ENCODE measurements at places on chromosomes 2 and 18.

DNA sequence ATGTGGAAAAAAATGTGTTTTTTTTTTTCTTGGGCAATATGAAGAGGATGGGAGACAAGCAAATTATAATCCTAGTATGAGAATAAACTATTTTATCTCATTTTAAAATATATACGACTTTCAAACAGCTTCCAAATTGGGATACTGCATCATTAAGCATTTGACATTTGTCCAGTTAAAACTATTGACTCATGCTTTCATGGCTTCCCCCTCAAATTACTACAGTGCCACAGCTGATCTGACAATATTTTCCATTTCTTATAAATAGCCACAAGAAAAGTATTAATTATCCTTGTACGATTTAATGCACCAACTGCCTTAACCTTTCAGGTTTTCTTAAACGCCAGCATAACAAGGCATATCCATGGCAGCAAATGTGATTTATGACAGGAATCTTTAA, 1134.8 kb upstream of the ZEB2 start:
- DNase-seq = no peak

DNA sequence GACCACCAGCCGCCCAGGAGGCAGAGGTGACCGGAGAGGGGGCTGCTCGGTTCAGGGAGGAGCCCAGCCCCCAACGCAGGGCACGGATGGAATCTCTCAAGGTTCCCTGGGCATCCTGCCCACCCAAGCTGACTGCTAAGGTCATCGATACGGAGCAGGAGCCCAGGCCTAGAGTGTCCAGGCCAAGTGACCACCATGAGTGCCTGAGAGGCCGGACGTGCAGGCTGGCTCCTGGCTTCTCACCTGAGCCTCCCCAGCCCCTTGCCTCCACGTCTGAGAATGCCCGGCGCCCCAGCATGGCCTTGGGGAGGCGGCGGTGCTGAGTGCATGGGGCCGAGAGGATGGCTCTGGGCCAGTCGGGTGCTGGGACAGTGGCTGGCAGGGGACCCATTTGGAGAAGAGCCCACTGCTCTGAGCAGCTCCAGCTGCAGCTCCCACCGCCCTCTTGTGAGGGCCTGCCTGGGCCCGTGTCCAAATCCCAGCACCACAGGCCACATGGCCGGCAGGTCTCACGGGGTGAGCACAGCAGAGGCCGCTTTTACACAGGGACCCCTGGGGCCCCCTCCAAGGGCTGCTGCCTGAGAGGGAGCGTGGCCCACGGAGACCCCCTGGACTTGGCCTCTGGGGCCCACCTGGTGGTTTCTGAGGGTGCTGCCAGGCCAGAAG, 102.8 kb upstream of the CTDP1 start:
- DNase-seq = no peak

DNA sequence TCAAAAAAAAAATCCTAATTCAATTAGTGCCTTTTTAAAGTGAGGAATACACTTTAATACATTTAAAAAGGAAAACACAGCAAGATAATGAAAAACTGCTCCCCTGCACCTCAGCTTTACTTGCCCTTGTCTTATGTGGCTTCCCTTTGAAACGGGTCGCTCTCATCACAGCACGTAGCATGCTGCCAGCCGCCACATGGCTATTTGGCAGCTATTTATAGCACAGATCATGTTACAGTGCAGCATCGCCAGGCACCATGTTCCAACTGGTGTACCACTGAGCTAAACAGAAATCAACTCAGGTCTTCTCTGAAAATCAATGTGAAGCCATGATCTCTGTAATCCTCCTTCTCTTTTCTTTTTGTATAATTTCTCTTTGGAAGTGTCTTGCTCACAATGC, 65.1 kb downstream of the TMEM182 start:
- DNase-seq = no peak

DNA sequence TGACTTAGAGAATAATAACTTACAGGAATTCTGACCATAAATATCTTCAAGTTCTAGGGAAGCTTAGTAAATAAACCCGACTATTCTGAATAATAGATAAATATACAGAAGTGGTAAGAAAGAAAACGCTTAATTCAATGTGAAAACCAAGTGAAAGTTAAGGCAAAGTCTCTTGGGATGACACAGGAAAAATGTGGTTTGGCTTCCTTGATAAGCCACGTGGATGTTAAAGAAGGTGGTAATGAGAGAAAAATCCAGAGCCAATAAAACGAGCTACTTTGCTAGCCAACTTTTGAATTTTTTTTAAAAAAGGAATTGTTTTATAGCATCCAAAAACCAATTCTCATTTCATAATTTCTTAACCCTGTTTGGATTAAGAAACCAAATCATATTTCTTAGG, 166.2 kb upstream of the VRK2 start:
- no peak for DNase-seq

GRCh38 chr2:21003572-21004180, 40.2 kb downstream of the APOB start:
- DNase-seq = no peak

- no peak for DNase-seq
These were observed 6.7 kb downstream of the LMAN1 start for GRCh38 chr18:59352250-59352855.

DNA sequence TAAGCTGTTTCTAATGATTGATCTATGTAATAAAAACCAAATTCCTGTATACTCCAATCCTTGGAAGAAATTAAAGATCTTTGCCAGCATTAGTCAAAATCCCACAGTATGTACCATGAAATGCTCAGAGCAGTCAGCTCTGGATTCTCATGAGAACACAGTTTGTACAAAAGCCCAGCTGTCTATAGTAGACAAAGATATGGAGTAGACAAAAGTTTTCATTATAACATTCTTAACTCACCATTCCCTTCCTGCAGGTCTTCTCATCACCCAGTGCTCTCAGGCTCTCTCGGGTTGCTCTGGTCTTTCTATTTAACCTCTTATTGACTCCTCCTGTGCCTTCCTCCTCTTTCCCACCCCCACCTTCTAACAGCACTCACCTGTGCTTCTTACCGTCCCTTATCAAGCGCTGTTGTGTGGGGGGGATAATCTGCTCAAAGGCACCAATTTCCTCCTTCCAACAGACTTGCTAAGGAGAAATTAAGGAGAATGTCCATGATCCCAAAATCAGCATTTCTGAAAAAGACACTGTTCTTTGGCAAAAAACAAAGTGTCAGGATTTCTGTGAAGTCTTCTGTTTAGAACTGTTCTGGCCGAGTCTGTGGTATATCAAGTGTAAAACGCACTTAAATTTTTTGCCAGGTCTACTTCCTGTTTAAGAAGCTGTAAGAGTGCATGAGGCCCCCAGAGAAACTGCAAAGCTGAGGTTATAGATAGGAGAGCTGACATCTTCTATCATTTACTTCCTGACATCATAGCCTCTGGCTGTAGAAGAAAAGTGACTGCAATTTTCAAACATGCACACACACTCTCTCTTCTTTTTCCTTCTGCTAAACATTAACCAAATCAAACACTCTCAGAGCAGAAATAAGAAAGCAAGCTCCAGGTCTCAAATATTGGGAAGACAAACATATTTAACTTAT, 144.1 kb downstream of the EVA1A start:
- no peak for DNase-seq

DNA sequence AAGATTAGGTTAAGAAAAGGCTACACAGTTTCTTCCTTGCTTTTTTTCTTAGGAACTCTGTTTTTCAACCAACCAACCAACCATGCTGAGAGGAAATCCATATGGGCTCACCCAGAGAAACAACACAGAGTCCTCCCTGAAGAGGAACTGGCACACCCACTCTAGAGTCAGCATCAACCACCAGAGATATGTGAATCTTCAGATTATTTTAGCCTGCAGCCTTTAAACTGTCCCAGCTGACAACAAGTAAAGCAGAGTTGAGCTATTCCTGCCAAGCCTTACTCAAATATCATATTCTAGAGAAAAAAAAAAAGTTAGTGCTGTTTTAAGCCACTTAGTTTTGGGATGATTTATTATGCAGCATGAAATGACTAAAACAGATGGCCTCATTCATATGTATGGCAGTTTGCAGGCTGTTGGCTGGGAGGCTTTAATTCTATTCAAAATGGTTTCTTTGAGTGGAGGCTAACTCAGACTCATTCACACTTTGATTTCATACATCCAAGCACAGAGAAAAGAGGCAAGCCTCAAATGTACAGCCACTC, 1637.7 kb upstream of the LRRTM1 start:
- DNase-seq = no peak

GRCh38 chr2:217934321-217935131, 68.3 kb downstream of the TNS1 start:
- no peak for DNase-seq

- DNase-seq = no peak
These were observed 110.0 kb downstream of the ZNF516 start for GRCh38 chr18:76384861-76385680.

DNA sequence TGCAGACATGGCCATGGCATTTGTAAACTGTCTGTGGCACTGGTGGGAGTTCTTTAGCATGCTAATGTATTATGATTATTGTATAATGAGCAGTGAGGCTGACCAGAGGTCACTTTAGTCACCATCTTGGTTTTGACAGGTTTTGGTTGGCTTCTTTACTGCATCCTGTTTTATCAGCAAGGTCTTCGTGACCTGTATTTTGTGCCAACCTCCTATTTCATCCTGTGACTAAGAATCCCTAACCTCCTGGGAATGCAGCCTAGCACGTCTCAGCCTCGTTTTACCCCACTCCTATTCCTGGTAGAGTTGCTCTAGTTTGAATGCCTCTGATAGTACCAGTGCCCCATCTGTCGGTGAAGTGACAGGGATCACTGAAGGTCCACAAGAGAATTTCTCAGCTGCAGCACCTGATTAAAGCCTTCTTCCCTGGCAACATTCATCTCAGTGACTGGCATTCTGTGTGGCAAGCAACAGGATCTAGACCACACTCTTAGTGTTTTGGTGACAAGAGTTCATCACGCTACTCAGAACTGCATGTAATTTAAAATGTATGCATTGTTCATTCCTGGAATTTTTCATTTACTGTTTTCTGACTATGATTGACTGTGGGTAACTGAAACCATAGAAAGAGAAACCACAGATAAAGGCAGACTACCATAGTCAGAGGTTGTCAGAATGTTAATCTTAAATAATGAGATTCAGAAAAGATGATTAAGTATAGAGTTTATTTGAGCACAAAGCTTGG, 43.0 kb upstream of the GPR39 start:
- DNase-seq = no peak

DNA sequence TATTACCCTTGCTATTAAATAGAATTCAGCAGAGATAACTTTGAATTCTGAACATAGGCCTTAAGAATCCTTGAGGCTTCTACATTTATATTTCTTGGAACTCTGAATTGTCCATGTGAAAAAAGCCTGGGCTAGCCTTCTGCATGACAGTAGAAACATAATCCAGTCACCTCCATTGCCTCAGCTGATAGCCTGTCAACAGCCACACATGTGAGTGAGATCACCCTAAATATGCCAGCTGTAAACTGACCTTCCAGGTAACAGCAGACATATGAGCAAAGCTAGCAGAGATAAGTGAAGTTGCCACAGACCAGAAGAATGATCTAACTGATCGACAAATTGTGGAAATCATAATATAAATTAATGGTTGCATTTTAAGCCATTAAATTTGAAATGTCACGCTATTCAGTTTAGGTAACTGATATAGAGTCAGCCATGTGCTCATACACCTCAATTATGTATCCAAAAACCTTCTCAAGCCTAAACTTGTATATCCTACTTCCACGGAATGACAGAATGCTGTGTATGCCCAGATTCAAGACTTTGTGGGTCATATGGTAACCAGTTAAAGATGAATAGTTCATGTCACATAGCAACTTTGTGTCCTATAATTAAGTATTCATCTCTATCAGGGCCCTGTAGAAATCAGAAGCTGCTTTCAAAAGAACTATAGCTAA, 48.1 kb upstream of the SETBP1 start:
- no peak for DNase-seq

GRCh38 chr2:68230241-68231060, 21.9 kb downstream of the PPP3R1 start:
- DNase-seq = no peak

- no peak for DNase-seq
These were observed 325.1 kb downstream of the RNF144A start for GRCh38 chr2:7242189-7242867.

DNA sequence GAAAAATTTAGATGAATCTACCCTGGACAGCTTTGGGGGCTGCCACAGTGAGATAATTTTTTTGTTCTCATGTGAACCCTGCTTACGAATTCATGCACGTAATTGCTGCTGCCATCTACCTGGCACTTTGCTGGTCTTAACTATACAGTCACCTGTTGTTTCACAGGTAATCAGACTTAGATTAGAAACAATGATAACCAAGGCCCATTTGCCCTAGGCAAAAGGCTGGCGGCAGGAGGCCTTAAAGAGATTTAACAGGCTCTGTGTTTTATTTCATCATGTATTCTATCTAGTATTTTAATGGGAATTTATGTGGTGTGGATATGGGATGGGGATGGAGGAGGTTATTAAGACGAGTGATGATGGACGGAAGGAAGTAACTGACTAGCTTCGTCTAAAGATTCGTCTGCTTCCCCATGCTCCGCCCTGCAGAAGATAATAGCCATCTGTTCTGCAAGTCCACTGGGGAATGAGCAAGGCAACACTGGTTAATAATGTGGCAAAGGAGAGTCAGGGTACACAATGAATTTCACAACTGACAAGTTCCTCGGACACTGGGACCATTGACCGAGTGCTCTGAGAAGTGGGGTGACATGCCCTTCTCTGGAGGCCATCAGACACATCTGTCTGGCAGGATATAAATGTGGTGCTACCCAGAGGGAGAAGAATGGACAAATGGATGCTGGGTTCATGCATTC, 291.8 kb upstream of the TNP1 start:
- no peak for DNase-seq

GRCh38 chr2:176830362-176830761, 382.2 kb upstream of the HNRNPA3 start:
- no peak for DNase-seq

GRCh38 chr2:154551649-154552048, 146.8 kb upstream of the KCNJ3 start:
- DNase-seq = no peak

DNA sequence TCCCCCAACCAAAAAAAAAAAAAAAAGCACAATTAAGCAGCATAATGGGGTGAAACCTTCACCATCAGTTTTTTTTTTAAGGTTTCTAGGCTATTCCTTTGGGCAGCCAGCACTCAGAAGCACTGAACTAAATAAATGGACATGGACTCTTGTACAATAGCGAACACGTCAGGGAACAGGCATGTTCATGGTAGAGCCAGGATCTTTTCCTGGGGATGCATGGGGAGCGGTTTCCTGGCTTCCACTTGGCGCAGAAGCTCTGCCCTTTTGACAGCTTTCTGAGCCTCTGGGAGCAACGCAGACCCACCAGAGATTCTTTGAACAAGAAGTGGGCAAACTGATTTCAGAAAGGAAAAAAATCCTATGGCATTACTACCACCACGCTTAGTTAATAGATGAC, 35.0 kb downstream of the ALPK2 start:
- DNase-seq = no peak

- DNase-seq = no peak
These were observed 243.5 kb downstream of the PAX3 start for GRCh38 chr2:222055328-222055727.

DNA sequence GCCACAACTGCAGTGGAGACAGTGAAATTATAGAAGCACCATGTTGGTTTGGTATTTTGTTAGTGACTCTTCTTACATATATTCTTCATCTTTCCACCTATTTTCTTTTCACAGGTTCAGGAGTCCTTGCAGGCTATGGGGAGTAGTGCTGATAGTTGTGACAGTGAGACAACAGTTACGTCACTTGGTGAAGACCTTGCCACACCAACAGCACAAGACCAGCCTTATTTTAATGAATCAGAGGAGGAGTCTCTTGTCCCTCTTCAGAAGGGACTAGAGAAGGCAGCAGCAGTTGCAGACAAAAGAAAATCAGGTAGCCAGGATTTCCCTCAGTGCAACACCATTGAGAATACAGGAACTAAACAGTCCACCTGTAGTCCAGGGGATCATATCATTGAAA, 23.6 kb downstream of the ITPRID2 start:
- DNase-seq = no peak

GRCh38 chr2:181036848-181037603, 56.6 kb downstream of the UBE2E3 start:
- no peak for DNase-seq

All from effector CD4-positive, alpha-beta T cell (primary cell).